A549 treated with RU486 at 1 μM for 4 hours (cell line): ENCODE measurements at places on chromosomes 1 and 21. TPM values are rescaled to one million over a fixed set of nuclear protein-coding genes. Genes with fewer than 3 reads are reported as not detected.

The EPS15 gene
- 8.8 to 14.6 TPM (median 11.3 TPM) in 5 replicates for total RNA-seq

The IPO13 gene
- 9.4 to 16.4 TPM (median 15.2 TPM) in 5 replicates for total RNA-seq

The B3GALT2 gene
- not detected in 5 replicates for total RNA-seq

The AIM2 gene
- total RNA-seq = not detected in 5 replicates

The RSPH1 gene
- 0.68 to 1.3 TPM (median 0.91 TPM) in 5 replicates for total RNA-seq

The SYCP1 gene
- total RNA-seq = not detected in 5 replicates

The C1orf53 gene
- 5.6 to 8.3 TPM (median 7.4 TPM) in 5 replicates for total RNA-seq

The TMEM53 gene
- 7.6 to 13.6 TPM (median 9.5 TPM) in 5 replicates for total RNA-seq

The ICOSLG gene
- total RNA-seq = 2.2 to 3.0 TPM (median 2.9 TPM) in 5 replicates

The ADORA3 gene
- total RNA-seq = not detected in 5 replicates

The ATF3 gene
- 32.7 to 51.8 TPM (median 44.0 TPM) in 5 replicates for total RNA-seq

The PLA2G2A gene
- total RNA-seq = not detected in 5 replicates

The SLC22A15 gene
- 0.27 to 0.85 TPM (median 0.54 TPM) in 5 replicates for total RNA-seq

The TAF5L gene
- total RNA-seq = 18.9 to 22.6 TPM (median 22.5 TPM) in 5 replicates

The EPHA8 gene
- 0.06 to 0.07 TPM in 2 of 5 replicates, not detected in the others for total RNA-seq

The NUP210L gene
- total RNA-seq = not detected in 5 replicates

The FCRL6 gene
- not detected in 5 replicates for total RNA-seq

The S100A7 gene
- total RNA-seq = not detected in 5 replicates

The TAF13 gene
- 16.1 to 39.7 TPM (median 28.1 TPM) in 5 replicates for total RNA-seq

The MFAP2 gene
- 0.21 to 0.53 TPM (median 0.45 TPM) in 4 of 5 replicates, not detected in the other for total RNA-seq

The PCSK9 gene
- total RNA-seq = 2.5 to 5.1 TPM (median 3.9 TPM) in 5 replicates

The MANEAL gene
- total RNA-seq = 20.5 to 27.2 TPM (median 25.5 TPM) in 5 replicates

The AQP10 gene
- total RNA-seq = not detected in 5 replicates

The XCL2 gene
- not detected in 5 replicates for total RNA-seq

The CYP4X1 gene
- total RNA-seq = 0.07 to 0.08 TPM in 2 of 5 replicates, not detected in the others

The ANXA9 gene
- total RNA-seq = 0.54 to 1.3 TPM (median 0.70 TPM) in 5 replicates

The INAVA gene
- total RNA-seq = 29.7 to 46.4 TPM (median 37.9 TPM) in 5 replicates
